ENCODE measurements at places on chromosomes 7 and 10.

GRCh38 chr10:8071006-8071405 is 16.5 kb downstream of the GATA3 start:
- DNase-seq = no peak

DNA sequence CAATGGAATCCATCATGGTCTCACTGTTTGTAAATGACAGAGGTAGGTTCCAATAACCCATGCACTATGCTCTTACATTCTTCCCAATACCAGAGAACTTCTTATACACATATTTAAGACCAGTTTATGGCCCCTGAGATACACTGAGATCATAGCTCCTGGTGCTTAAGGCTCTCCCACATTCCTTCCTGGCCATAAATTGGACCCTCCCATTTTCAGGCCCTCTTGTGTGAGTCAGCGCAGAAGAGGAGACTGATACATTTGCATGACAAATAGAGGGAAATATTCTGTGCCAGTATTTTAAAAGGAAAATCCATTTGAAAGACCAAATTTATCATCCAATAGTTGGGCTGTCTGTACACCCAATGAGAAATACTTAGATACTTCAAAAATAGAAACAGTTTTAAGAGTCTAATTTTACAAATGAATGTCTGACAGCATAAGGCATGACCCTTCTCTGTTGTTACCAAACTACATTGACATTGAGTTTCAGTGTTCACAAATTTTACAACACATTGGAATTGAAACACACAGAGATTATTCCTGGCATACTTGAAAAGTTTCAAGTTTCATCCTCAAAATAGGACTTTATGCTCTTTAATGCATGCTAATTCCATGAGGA is 35.3 kb downstream of the SLC16A9 start:
- no peak for DNase-seq

GRCh38 chr7:102310414-102310815 is 23.7 kb downstream of the SH2B2 start:
- no peak for DNase-seq

- no peak for DNase-seq
Observed at GRCh38 chr10:98417973-98418664, 3.1 kb upstream of the PYROXD2 start.

- DNase-seq = peak; percentile 66
Observed at GRCh38 chr7:77651575-77652162, 44.6 kb upstream of the RSBN1L start.

DNA sequence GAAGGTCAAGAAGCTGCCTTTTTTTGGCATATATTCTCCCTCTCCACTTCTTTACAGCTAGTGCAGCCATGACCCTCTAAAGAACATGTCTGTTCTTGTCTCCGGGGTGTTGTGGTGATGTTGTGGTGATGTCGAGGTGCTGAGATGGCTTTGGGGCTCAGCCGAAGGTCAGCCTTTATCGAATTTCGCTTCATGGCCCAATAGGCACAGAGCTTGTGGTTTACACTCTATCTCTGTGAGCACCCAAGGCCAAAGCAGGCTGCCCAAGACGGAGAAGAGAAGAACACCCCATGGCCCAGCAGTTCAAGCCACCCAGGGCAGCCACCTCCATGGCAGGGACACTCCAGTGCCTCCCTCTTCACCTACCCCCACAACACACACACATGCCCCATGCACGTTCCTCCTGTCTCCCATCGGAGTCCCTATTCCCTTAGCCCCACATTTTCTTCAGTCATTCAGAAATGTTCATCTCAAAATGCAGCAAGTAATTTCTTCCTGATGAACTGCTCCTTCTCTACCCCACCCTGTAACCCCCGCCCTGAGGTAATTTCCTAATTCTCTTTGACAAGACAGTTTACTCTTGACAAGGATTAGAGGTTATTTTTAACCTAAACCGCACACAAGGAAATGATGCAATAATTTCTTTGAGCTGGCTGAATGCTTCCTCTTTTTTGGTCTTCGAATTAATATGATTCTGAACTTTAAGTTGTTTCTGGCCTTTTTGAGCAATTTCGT is 18.6 kb upstream of the ADRB1 start:
- no peak for DNase-seq
